ENCODE measurements at places on chromosomes 2 and 18.

- no peak for DNase-seq
Observed at GRCh38 chr18:41993151-41993550, 38.1 kb downstream of the PIK3C3 start.

- peak; percentile 61 for DNase-seq
Observed at GRCh38 chr2:240913810-240914644, 7.9 kb downstream of the CROCC2 start.

DNA sequence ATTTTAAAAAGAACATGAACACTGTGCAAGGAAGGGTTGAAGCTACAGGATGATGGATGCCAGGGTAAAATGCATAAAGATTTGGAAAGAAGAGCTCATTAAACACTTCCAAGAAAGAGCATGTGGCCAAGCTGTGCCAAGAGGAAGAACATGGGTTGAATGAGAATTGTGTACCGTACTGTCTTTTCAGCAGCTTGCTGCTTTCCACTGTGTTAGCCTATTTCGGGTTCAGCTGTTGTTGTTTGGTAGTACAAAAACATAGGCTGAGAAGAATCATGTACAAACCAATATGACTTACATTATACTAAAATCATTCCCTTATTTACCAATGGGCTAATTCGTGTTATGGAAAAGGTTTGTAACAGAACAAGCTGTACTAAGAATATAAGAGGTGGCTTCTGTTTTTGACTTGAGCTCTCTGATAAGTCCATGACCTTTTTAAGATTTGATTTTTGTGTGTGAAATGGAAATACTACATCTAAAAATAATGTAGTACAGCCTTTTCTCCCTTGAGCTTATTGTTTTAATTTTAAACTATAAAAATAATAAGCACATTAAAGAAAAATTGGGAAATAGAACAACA is 188.3 kb upstream of the STON1 start:
- DNase-seq = no peak

GRCh38 chr2:195820867-195821565 is 164.0 kb downstream of the SLC39A10 start:
- DNase-seq = no peak

- no peak for DNase-seq
Observed at GRCh38 chr2:65344689-65345088, 87.7 kb downstream of the SPRED2 start.

DNA sequence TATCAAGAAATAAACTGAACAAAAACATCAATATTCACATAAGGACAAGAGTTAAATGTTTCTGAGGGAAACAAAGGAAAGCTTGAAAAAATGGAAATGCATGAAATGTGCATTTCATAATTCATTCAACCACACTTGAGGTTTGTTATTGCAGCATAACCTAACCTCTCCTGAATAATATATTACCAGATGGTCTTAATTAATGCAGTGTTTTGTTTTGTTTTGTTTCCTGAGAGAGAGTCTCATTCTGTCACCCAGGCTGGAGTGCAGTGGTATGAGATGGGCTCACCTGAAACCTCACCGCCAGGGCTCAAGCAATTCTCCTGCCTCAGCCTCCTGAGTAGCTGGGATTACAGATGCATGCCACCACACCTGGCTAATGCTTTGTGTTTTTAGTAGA is 139.9 kb upstream of the PIEZO2 start:
- DNase-seq = no peak

- DNase-seq = no peak
Observed at GRCh38 chr18:59265246-59265973, 7.8 kb downstream of the RAX start.

DNA sequence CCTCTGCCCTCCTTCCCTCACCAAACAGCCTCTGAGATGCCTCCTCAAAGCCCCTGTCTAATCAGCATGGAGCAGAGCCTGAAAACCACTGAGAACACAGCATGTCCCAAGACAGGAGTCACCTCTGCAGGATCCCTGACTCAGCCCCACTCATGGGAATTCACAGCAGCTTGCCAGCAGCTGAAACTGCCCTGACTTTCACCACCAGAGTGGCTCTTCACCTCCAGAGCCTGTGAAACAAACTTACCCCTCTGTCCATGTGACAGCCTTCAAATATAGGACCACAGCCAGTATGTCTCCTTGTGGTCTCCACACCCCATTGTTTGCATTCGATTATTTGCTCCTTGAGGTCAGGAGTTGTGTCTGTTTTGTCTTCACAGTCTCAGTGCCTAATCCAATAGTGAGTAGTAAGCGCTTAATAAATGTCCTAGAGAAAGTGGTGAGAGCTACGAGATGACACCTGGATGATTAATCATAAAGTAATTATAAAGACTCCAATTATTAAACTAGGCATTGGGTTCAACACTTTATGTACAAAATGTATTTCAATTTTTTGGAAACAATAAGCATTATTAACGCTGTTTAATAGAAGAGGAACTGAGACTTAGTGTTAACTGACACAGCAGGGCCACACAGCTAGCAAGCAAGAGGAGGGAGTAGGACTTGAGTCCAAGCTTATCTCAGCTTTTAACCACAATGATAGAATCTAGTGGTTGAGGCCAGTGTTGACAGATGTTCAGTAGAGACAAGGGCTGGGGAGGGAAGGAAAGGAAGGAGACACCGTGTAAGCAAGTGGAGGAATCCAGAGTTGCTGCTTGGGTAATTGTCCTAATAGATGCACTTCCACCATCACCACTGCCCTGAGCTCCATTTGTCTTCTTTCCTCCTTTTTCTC is 358.7 kb upstream of the TNP1 start:
- no peak for DNase-seq

DNA sequence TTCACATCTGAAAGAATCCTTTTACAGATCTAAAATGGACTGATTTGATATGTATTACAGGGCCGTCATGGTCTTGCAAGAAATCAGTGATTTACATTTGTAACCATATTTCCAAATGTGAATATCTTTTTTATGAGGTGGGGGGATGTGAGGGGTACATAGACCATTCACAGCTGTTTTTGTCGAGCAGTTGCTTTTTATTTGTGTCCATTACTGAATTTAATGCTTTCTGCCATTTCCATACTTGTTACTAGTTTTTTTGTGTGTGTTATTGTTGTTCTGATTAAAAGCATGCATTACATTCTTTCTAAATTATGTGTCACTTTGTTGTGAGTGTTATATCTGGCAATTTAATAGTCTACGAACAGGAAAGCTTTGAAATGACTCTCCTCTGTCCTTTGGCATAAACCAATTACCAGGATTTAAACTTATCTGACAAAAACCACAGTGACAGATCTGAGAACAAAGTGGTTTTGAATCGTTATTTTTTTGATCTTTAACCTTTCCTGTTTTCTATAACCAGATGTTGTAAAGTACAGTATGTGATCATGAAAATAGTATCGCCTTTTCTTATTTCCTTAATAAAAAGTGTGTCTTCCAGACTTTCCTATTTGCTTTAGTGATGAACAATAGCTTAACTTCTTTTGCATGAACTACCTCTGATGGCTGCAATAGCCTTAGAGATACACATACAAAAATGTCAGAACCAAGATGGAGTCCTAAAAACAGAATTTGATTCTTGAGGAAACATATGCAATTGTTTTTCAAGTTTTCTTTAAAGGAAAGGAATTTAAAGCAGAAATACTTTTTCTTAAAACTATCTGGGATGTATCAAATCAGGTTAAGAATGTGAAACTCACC is 354.2 kb upstream of the ACVR2A start:
- no peak for DNase-seq

DNA sequence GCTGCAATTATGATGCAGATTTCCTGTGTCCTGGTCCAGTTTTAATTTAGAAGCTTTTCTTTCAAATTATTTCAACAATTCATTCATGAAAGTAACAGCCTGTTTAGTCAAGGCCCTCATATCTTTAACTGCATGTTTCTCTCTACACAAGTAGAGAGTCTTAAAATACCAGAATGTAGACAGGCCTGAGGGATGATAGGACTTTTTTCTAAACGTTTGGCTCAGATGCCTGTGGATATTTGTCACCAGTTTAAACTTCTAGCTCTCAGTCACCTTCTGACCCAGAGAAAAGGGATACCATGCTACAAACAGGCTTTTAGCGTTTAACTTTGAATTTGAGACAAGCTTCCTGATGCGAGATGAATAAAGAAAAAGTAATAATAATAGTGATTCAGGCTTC is 15.7 kb downstream of the COL5A2 start:
- no peak for DNase-seq

DNA sequence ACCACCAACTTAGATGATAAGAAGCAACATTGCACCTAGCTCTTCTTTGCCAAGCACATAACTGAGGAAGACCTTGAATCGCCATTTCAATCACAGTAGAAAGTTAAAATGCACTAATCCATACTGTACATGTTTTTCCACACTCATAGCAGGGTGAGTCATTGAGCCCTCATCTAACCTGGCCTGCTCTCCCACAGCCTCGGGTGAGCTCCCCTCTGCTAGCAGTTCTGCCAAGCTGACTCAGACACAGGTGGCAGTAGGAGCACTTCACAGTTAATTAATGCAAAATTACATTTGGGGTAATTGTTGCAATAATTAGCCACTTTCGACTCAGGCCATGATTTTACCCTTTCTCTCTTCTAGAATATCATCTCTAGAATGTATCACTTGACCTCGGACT is 1632.8 kb upstream of the CELF4 start:
- DNase-seq = no peak

DNA sequence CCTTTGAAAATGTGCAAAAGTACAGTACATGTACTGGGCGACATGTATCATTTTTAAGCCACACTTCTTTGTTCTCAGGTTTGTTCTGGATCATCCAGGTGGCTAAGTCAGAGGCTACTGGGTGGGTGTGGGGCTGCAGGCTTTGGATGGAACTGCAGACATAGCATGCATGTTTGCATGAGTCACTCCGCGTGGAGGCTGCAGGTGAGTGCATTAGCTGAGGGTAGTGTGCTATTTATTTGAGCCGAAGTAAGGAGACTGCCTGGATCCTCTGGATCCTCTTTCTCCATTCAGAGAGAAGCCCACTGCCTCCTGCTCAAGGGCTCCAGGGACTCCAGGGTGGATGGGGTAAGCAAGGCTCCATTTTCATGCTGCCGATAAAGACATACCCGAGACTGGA is 9.4 kb upstream of the NEURL3 start:
- no peak for DNase-seq

- DNase-seq = no peak
Observed at GRCh38 chr18:4146797-4147196, 308.3 kb downstream of the DLGAP1 start.

- no peak for DNase-seq
Observed at GRCh38 chr18:31791817-31792579, 31.3 kb upstream of the SLC25A52 start.

- DNase-seq = no peak
Observed at GRCh38 chr2:179715871-179716270, 145.5 kb downstream of the ZNF385B start.

- DNase-seq = no peak
Observed at GRCh38 chr2:31413862-31414550, 536 bp downstream of the XDH start.

DNA sequence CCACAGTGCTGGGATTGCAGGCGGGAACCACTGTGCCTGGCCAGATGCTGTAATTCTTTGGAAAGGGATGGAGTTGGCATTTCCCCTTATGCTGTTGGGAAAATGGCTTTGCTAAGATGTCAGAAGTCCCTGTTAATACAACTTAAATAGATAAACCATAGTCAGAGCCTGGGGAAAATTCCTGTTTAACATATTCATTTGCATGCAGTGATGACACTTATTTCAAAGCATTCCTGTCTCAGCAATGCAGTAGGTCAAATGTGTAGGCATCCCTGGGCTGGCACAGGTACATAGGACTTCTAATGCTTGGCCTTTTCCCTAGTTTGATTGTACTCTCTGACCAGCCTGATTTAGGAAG is 38.6 kb downstream of the RAMP1 start:
- DNase-seq = no peak

- DNase-seq = no peak
Observed at GRCh38 chr2:69554568-69554967, 89.0 kb downstream of the AAK1 start.

- no peak for DNase-seq
Observed at GRCh38 chr2:170140561-170140960, 37.4 kb upstream of the MYO3B start.

GRCh38 chr2:236661061-236661761 is 91.6 kb downstream of the ACKR3 start:
- no peak for DNase-seq

DNA sequence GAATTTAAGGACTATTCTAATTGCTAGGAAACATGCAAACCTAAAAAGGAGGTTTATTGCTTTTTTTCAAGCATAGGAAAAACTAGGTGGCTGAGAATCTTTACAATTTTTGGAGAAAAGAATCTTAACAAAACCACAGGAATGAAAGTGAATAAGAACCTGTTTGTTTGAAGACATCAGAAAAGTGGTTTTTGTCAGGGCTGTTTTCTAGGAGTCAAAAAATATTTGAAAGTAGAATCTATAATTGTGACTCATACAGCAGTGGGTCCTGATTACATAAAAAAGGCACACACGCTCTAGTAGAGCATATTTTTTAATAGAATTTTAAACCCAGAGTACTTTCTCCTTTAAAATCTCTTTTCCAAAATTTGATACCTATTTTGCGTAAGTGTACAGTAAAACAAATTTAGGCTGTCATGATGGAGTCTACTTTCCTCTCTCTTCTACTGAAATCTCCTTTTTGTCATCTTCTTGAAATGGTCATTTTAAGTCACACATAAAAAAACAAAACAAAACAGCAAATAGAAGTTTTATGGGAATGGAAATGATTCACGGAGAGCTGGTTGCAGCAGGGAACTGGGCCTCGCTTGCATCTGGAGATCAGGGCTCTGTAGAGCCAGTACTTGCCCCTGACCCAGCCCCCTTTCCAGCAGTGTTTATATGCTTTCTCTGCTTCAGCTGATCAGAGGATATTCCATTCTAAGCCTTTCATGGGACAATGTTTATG is 59.1 kb upstream of the PELI1 start:
- no peak for DNase-seq

- DNase-seq = no peak
Observed at GRCh38 chr2:229429589-229429988, 158.5 kb upstream of the PID1 start.

GRCh38 chr2:237465515-237466148 is 21.4 kb upstream of the MLPH start:
- no peak for DNase-seq

DNA sequence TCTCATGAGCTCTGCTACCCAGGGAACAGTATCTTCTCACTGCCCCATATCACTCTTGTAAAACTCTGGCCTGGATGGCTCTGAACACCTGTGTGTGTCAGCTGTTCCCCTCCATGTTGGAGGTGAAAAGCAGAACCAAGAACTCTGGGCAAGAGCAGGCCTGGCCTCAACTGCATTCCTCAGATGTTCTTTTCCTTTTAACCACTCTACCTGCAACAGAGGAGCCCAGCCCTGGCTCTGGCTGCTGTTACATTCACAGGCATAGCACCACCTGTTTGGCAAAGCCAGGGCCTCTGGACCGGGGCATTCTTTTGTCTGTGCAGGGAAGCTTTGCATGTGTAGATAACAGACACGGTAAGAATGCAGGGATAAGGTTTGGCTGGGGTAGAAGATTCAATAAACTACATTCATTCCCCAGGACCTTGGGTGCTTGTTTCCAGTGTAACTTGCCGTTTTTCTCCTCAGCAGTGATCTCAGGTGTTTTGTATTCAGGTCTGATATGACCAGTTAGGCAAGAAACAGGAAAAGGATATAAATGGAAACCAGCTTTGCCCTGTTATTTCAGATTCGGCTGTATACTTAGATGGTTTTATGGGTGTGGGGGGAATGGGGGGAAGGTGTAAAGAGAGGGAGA is 95.1 kb downstream of the SPTBN1 start:
- no peak for DNase-seq
